Activated CD8-positive, alpha-beta memory T cell treated with anti-CD3 and anti-CD28 coated beads for 4 hours (primary cell): ENCODE measurements at places on chromosomes 5 and 9.

DNA sequence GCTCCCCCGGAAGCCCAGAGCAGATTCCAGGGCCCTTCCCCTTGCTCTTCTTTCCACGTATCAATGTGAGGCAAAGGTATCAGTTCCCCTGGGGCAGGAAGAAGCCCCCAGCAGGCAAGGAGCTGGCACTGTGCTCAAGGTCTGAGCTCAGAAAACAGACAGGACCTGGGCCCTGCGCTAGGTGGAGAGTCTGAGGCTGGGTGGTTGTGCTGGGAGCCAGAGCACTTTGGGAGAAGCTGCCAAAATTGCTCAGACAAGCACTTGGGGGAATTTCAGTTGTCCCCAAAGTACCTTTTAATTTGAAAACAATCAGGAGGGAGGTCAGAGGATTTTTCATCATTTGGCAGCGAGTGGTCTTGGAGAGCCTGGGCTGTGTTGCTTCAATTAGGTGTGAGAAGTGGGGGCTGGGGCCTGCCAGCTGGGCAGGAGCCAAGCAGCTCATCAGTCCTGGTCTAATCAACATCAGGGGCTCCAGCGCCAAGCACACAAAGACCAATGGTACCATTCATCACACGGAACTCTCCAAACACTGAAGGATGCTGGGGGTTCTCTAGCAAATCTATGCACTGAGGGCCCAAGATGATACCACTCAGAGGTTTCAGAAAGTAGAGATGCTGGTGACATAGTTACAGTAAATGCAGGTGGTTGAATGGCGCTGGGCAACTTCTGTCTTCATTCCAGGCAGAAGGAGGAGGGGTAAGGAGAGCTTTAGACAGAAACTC, 176.5 kb downstream of the SNX18 start:
- DNase-seq: no peak

DNA sequence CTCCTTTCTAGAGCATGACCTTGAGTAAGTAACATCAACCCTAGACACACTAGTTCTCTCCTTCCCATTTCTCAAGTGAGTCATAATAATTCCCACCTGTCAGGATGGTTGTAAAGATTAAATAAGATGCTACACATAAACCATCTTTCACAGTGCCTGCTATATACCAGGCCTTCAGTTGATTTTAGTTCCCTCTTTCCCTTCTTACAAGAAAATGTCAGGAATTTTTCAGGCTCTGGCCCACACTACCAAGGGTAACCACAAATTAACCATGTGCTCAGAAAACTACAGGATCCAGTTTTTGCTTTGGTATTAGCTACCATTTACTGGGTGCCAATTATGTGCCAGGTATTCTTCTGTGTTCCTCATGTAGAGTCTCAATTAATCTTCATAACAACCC, 42.7 kb upstream of the RARS1 start:
- DNase-seq: no peak

- no peak for DNase-seq
Measured at GRCh38 chr9:33379666-33380389, 22.5 kb downstream of the AQP7 start.

GRCh38 chr5:65779643-65780042, 57.6 kb downstream of the NLN start:
- DNase-seq: no peak

GRCh38 chr5:133240425-133241091, 188.7 kb downstream of the HSPA4 start:
- DNase-seq: no peak

GRCh38 chr9:104794070-104794469, 30.1 kb downstream of the NIPSNAP3B start:
- DNase-seq: no peak

- no peak for DNase-seq
Measured at GRCh38 chr5:32710550-32711361, at the start of gene NPR3. Gene NPR3, plus strand, starts transcription at chr5:32711321. Its CDS starts 456 bp downstream, at chr5:32711777.
